ENCODE measurements at places on chromosomes 5 and 9.
A peak's percentile ranks its signal among the peaks of the same experiment; 100 is the strongest.

DNA sequence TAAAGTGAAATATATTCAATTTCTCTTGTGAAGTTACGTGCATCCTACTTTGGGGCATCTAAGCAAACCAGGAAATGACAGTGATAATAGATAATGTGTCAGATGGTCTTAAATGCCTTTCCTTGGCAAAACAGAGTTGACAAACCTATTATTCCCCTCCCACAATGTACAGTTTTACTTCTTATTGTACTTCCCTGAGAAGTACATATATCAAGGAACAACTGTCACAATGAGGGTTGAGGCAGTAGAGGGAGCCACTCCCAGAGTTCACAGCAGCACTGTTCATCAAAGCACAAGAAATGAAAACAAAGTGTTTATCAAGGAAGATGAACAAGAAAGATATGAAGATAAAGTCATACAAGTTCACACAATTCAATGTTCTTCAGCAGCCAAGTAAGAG is 41.1 kb downstream of the ELAVL2 start:
- DNase-seq = no peak

GRCh38 chr5:168020542-168021294 is 270.7 kb upstream of the WWC1 start:
- no peak for DNase-seq

DNA sequence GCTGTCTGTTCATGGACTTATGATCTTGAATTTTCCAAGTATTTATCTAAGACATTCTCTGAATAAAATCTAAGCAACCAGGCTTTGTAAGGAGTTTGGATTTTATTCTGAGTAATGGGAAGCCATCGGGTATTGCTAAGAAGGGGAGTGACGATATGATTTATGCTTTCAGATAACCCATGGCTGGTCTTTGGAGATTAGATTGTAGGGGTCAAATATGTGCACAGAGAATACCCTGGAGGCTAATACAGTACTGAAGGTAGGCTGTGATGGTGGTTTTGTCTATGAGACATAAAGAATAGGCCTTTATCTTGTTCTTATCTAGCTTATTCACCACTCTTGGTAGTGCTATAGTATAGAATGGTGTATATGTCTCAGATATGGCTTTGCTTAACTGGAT is 60.0 kb upstream of the C5orf46 start:
- DNase-seq = no peak

DNA sequence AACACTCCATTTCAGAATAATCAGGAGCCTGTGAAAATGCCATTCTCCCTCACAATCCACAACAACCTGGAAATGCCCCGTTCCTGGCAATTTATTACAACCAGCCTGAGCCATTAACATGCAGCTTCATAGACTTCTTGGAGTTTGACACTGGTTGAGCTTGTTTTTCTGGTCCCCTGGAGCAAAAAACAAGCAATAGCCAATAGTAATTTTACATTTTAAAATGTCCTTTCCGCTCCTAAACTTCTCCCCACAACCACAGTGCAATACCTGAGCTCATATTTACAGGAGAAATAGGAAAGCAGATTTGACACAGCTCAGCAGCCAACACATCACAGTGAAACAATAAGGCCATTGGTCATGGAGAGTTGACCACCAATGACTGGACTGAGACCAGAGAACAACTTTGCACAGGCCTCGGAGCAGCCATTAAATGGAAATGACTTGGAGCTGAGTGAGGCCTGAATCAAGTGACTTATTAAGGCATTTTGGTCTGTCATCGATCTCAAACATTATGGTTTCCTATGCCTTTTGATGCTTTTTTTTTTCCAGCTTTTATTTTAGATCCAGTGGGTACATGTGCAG is 73.0 kb downstream of the ENC1 start:
- DNase-seq = no peak

DNA sequence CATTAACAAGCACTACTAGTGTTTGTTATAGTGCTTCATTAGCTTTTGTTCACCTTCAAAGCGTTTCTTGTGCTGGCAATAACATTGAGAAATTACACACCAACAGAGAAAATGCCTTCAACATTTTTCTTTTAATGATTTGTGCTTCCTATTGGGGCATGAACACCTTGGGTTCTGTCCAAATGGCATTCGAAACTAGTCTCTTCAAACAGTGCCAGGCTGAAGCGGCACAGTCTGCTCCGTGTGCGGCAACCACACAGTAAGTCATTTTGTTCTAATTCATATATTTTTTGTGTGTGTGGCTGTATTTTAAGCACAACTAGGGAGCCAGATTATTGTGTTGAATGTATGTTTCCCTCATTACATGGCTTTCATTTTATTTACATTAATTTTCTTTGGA is 414.7 kb upstream of the SGCD start:
- DNase-seq = no peak

DNA sequence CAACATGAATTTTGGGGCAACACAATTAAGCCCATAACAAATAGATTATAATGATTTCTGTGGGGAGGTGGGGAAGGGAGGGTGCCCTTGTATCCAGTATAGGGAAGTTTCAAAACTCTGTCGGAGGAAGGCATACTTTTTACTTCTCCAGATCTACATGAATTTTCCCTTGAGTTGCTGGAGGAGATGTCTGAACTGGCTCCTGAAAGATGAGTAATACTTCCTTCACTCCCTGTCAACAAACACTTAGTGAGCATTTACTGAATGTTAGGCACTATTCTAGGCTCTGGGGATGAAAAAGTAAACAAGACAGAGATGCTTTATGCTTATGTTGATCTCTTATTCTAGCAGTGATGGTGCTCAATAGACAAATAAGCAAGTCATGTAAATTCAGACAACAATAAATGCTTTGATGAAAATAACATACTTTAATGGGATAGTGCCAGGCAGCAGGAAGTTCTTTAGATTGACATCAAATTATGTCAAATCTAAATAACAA is 197.9 kb upstream of the ANKH start:
- peak; percentile 11 for DNase-seq

DNA sequence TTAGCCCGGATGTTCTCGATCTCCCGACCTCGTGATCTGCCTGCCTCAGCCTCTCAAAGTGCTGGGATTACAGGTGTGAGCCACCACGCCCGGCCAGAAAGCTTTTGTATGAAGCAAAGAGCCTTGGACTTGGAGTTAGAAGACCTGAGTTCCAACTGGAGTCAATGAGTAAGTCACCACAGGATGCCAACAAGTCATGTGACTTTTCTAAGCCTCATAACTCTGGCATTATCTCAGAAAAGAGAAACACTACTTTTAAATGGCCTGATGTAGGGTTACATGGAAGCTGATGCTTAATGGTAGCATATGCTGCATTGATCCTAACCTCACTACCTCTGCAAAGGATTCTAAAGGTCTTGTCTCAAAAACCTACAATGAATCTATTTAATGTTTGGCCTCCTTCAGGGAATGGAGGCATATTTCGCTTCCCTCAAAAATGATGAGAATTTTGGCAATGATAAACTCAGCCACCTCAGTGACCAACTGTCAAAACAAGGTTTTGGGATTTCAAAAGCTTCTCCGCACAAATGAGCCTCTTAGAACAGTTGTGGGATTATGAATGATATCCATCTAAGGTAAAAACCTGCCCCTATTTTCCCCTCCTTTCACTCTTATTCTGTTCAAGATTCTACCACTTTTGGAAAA is 236.8 kb downstream of the ACTL7B start:
- peak; percentile 28 for DNase-seq

DNA sequence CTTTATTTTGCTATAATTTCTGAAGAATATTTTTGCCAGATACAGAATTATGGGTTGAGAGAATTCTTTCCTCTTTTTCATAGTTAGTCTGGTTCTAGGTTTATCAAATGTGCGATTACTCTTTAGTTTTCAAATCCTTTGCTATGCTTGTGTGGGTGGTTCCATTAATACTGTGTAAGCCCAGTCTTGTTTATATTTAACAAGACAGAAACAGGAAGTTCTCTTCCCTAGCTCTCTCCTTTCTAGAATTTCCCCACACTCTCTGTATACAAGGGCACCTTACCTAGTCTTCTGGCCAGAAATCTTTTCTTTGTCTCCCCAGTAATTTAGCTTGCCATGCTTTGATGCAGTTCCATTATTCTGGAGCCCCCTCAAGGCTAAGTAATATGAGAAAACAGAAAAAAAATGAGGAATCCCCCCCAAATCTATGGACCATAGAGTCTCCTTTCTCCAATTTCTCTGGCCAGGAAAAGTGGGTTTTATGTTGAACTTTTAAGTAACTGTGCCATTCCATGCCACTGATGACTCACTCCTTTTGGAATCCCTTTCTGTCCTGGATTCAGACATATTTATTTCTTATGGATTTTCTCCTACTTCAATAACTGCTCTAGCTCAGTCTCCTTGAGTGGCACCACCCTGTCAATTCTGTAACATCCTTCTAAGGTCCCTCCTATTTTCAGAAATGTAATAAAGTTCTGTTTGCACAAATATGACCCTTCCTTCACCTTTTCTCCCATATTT is 1714.1 kb downstream of the EFNA5 start:
- no peak for DNase-seq

DNA sequence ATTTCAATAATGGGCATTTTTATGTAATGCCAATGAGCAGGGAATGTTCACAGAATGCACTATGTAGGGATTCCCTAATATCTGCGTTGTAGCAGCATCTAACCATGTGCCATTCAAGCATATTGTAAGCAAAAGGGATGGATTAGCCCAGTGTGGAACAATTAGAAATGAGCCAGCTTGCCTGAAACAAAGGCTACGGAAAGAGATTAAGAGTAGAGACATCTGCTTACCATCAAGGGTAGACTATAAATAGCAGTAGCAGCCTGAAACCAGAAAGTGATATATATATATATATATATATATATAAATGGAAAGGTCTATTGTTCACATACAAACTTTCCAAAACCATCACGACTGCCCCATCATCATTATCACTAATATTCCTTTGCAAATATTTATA is 31.9 kb upstream of the CEP120 start:
- no peak for DNase-seq

DNA sequence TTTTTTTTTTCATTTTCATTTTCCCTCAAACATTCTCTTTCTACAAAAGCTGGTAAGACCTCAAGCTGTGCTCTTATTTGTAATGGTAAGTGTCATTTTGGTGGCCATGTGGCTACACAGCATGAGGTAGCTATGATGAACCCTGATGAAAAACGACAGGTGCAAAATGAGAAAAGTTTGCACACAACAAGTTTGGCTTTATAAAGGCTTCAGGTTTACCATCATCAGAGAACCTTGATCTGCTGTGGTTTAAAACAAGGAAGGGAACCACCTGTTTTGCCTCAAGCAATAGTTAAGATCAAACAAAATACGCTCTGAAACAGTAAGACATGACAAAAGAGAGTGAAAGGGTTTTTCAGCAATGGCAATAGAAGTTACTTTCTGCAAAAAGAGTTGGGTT is 1124.6 kb upstream of the ACO1 start:
- DNase-seq = no peak

DNA sequence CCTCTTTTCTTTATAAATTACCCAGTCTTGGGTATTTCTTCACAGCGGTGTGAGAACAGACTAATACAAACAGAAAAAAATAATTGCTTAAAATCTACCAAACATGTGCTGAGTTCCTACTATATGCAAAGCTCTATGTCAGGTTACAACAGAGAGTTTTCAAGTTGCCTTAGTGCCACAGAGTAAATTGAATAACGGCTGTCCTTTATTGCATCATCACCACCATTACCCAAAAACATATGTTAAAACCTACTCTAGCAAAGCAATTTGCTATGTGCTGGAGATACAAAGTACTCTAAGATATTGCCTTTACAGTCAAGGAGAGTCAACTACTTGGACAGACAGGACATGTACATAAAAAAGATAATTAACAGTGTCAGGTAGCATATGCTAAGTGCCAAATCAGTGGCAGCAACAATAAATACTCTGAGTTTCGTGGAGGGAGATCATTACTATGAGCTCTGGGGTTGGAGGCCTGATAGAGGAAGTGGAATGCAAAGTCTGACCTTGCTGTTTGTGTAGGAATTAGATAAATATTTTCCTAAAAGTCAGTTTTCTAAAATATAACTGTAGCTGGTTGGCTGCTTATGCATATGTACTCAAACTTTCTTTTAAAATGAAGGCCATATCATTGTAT is 1058.7 kb upstream of the WWC1 start:
- no peak for DNase-seq

DNA sequence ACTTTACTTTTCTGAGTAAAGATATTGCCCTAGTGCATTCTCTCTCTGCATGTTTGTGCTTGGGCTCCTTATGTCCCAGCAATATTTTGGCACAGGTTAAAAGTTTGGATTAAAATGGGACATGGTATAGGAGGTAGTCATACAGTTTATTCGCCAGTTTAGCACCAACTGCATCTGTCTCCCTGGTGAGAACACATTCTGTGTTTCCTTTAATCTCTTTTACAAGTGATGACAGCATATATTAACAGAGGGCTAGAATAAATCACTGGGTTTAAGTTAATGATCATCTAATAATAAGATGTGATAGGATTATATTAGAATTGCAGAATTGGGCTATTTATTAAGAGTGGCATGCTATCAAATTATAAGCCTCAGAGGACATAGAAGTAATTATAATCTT is 550.1 kb downstream of the LRRC70 start:
- DNase-seq = no peak

- no peak for DNase-seq
These were observed 585.8 kb upstream of the SEMA6A start for GRCh38 chr5:117160391-117160790.

GRCh38 chr5:160285316-160285715 is 27.0 kb downstream of the CCNJL start:
- no peak for DNase-seq

DNA sequence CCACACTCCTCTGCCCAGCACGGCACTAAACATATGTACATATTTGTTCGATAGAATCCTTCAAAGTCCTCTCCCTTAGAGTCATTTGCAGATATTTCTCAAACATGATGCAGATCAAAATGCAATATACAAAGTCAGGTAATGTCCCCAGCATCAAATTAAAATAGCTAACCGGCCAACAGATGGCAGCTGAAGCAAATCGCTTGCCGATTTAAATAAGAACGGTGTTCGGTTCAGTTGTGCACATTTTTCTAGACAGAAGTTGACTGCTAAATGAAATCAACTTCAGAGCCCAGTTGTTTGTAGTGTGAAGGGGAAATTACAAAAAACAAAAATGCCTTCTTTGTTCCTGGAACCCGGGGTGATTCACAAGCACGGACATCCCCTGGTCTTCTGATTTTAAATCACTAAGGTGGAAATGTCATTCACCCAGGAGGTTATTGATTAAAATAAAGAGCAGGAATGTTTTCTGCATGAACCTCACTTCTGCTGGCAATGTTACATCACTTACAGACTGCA is 219.2 kb downstream of the EBF1 start:
- no peak for DNase-seq

DNA sequence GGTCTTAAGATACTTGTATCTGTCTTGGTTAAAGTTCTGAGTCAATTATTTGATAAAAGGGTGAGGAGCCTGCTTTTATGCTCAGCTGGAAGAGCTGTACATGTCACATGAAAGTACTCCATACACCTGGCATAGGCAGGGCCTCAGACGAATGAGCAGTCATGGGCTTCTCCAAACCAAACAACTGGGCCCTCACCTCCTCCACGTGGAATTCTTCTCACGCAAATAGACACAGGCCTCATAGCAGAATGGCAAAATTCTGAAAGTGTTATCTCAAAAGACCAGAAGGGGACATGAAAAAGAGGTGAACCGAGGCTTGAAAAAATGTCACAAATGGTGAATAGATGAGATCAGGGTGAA is 48.6 kb downstream of the FAM240B start:
- no peak for DNase-seq

- no peak for DNase-seq
These were observed 7.3 kb upstream of the IL4 start for GRCh38 chr5:132666310-132667123.

All from mammary epithelial cell (primary cell).